NCI-H2107 (cell line): ENCODE measurements at places on chromosomes 1 and 21.

DNA sequence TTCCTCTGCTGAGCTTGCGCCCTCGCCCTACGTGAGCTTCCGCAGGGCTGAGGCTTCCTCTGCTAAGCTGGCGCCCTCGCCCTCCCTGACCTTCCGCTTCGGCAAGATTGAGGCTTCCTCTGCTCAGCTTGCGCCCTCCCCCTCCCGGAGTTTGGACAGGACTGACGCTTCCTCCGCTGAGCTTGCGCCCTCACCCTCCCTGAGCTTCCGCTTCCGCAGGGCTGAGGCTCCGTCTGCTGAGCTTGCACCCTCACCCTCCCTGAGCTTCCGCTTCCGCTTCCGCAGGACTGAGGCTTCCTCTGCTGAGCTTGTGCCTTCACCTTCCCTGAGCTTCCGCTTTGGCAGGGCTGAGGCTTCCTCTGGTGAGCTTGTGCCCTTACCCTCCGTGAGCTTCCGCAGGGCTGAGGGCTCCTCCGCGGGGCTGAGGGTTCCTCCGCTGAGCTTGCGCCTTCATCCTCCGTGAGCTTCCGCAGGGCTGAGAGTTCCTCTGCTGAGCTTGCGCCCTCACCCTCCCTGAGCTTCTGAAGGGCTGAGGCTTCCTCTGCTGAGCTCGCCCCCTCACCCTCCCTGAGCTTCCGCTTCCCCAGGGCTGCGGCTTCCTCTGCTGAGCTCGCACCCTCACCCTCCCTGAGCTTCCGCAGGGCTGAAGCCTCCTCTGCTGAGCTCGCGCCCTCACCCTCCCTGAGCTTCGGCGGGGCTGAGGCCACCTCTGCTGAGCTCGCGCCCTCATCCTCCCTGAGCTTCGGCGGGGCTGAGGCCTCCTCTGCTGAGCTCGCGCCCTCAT is 753.6 kb upstream of the TPTE start:
- no peak for DNase-seq

- DNase-seq = no peak
Measured at GRCh38 chr1:28035420-28035819, 53.0 kb downstream of the EYA3 start.

- DNase-seq = no peak
Measured at GRCh38 chr21:44017601-44018000, 5.5 kb downstream of the TRAPPC10 start.

- DNase-seq = no peak
Measured at GRCh38 chr1:226862890-226863289, 7.5 kb upstream of the PSEN2 start.

GRCh38 chr1:101145449-101145820 is 91.4 kb upstream of the S1PR1 start:
- DNase-seq = no peak

DNA sequence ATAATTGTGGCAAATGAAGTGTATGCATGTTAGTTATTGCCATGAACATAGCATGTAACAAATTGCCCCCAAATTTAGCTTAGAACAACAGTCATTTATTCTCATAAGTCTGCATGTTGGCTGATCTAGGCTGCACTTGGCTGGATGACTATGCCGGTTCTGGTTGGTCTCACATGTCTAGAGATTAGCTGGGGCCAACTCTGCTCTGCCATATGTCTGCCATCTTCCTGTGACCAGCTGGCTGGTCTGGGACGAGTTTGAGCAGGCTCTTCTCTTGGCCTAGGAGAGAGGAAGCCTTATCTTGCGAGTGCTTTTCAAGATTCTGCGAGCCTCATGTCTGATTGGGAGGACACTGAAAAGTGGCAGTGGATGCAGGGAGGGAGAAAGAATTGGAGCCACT is 198.3 kb upstream of the FAM78B start:
- DNase-seq = no peak

DNA sequence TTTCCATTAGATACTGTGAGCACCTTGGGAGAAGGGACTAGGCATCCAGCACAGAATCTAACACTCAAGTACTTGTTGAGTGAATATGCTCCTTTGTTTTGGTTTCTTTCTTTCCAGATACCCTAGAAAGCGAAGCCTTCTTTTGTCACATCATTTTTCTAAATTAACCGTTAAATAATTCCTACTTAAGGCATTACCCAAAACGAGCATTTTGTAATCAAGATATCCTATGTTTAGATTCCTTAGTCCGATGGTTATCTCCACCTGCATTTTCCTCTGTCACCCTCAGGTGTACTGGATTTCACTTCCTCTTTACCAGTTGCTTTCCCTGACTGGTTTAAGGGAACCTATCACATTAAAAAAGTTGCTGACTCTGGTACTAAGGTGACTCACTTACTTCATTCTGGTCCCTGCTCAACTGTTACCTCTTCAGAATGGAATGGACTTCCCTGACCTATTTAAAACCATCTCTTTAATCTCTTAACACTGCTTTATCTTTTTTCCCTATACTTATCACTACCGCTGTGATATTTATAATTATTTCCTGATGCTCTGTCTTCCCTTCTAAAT is 3.2 kb downstream of the B3GALNT2 start:
- DNase-seq = no peak
